ENCODE measurements at places on chromosomes 4 and X.

- peak; percentile 69 for DNase-seq
Observed at GRCh38 chr4:151418385-151418784, 9.4 kb downstream of the FHIP1A start.

DNA sequence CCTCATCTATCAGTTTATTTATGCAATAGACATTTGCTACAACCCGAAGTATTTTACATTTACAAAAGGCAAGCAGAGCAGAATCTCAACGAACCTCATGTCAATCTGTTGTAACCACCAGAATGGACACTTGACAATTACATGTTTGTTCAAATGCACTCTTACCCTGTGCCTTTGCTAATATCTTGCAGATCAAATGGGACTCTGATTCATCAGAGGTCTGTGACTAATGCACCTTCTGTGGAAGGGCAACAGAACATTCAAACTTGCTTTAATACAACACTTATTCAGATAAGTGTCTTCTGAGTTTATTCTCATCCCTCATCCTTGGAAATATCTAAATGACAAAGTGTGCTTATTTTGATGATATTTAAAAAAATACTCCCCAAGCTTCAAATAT is 644.7 kb upstream of the PCDH10 start:
- DNase-seq: no peak

GRCh38 chr4:112516066-112516470 is at the start of gene NEUROG2:
NEUROG2 (minus strand) TSS chr4:112516180; CDS start chr4:112515475, 705 bp downstream.
- no peak for DNase-seq

DNA sequence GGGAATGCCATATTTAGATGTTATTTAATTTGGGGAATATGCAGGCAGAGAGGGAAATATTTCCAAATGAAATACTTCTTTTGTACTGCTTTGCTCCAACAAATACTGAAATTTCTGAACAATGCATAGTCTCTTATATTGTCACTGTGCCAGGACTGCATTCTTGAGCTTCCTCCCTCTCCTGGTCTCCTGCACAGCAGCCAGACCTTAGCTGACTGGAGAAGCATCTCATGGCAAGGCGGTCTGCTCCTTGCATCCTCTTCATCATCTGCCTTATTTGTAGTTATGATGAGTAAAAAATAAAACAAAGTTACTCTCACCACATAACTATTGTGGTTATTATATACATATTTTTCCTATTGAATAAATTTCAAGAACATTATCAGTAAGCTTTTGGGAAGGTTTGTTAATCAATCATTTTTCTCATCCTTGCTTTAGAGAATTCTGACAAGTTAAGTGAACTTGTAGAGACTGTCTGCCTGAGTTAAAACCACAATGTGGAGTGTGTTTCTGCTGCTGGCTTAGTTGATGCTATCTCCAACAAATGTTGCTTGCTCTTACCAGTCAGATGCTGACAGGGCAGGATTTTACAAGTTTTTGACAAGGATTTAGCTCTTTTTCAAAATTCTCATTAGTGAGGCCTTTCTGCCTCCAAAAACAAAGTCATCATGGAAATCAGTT is 153.6 kb downstream of the SOWAHB start:
- DNase-seq: peak; percentile 93

DNA sequence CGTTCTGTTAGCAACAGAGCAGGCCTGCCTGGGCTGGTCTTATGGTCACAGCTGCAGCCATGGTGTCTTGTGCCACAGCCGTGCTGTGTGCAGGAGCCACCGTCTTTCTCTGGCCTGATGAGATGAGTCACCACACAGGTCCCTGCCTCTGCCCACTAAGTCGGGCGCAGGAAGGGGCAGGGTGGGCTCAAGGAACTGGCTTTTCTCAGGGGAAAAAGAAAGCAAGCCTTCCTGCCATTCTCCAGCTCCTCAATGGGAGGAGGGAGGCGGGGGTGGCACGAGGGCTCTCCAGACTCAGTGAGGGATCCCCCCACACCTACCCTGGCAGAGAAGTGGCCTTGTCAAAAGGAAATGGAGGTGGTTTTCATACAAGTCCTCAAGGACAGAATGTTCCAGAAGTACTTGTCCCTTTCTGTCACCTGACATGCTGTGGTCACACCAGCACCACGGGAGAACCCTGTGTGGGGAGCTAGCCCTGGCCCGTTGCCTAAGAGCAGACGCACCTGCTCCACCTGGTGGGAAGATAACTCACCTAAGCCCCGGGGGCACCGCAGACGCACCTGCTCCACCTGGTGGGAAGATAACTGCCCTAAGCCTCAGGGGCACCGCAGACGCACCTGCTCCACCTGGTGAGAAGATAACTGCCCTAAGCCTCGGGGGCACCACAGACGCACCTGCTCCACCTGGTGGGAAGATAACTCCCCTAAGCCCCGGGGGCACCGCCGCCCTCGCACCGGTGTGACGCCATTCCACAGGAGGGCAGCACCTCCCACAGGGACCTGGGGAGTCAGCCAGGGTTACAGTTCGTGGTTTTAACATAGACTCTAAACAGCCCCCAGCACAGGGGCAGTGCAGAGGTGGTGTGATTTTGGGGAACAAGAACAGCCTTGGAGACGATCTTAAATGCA is 18.5 kb downstream of the UVSSA start:
- no peak for DNase-seq

DNA sequence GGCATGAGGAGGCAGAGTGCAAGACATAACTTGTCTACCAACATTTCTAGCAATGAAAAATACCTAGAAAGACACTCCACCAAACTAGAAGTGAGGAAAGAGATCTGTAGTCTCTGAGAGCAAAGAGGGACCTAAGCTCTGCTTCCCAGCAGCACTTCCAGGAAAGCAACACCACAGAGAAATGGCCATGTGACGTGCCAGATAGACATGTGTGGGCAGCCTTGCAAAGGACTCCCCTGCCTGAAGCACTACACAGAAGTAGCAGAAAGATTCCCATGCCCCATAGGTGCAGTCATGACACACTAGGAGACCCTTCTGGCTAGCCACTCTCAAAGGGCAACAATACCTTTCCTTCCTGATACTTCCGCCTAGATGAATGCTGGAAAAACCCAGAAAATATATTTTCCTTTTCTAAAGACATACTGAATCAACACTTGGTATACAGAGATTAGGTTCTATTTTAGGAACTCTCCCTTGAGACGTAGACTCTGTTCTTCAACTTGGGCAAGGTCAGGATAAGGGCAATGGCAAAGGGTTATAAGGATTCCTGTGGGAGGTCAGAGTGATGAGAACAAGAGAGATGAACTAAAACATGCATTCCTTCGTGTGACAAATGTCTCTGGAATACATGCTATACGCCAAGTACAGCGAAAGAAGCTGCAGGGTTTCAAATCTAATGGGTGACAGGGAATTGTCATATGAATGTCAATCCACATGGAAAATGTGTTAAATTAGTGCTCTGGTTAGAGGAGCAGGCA is 187.5 kb upstream of the ETNPPL start:
- no peak for DNase-seq

GRCh38 chr4:159024266-159024665 is 78.6 kb upstream of the RAPGEF2 start:
- no peak for DNase-seq

DNA sequence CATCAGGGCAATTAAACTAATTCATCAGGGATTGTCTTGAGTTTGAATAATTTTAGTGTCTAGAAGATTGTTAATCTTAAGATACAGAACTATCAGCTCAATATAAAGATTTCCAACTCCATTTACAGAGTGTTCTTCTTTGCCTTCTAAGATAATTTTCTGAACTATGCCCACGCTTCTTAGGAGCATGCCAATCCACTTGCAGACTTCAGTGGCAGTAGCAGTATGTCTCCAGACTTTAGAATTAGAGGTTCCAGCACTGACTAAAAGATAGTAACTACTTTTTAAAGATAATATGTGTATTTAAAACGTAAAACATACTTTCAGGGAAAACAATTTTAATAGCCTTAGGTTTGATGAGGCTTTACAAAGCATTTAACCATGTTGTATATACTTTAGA is 34.2 kb upstream of the GALNT7 start:
- no peak for DNase-seq

DNA sequence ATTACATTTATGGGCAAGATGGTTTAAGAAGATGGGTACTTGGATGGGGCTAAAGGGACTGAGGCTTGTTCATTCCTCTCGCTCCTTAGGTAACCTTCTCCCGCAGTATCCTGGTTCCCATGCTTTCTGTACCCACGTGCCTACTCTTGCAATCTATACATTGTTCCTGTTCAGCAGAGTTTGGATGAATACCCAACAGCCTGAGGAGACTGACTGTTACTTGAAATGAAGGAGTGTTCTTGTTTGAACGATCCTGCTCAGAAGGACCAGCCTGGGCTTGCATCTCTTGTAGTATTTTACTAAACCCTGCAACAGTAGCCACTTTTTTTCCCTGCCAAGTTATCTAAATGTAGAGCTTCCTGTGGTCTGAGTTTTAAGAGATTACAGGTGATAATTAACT is 33.7 kb upstream of the ADH6 start:
- no peak for DNase-seq

GRCh38 chrX:71366674-71367256 is 608 bp downstream of the TAF1 start:
- DNase-seq: no peak

Data from fibroblast of skin of left quadriceps (primary cell).